Amygdala (tissue), 56 donors: ENCODE measurements at places on chromosomes 7 and 10.

GRCh38 chr10:49173201-49173772, 14.9 kb downstream of the TMEM273 start:
- no peak for DNase-seq

DNA sequence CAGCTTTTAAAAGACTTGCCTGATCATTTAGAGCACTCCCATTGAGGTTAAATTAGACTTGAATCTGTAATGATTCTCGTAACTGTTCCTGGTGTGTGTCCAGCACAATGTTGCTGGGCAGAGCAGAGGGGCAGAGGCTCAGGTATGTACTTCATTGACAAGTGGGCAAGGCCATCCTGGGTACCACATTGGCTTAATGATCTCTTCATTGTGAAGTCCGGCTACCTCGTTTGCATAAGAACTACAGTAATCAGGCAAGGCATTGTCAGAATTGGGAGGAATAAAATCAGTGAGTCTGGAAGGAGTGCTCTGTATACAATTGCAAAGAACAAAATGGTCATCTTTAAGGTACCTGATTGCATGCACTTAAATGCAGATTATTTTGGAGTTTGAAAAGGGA, 6.1 kb downstream of the RPS24 start:
- no peak for DNase-seq

DNA sequence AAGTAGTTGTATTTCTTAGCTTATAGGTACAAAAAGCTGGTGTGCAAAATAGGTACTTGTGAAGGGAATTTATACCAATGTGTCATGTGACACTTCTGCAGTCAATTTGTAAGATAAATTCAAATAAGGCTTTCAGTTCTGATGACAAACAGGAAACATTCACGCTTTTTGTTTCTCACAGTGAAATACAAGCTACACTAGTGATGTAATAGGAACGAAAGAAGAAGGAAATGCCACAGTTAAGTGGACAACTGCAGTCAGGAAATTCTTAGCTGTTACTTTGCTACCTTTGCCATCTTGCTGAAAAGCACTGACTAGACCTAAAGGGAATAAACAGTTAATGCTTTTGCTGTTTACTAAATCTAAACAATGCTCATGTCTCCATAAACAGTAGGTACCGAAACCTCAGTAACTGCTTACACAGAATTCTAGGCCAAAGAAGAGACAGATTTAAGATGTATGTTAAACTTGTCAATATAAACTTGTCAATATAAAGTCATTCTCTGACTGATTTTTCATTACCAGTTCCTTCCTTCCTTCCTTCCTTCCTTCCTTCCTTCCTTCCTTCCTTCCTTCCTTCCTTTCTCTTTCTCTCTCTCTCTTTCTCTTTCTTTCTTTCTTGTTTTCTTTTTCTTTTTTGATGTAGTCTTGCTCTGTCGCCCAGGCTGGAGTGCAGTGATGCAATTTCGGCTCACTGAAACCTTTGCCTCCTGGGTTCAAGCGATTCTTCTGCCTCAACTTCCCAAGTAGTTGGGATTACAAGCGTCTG, 10.1 kb downstream of the OTUD1 start:
- DNase-seq: no peak

DNA sequence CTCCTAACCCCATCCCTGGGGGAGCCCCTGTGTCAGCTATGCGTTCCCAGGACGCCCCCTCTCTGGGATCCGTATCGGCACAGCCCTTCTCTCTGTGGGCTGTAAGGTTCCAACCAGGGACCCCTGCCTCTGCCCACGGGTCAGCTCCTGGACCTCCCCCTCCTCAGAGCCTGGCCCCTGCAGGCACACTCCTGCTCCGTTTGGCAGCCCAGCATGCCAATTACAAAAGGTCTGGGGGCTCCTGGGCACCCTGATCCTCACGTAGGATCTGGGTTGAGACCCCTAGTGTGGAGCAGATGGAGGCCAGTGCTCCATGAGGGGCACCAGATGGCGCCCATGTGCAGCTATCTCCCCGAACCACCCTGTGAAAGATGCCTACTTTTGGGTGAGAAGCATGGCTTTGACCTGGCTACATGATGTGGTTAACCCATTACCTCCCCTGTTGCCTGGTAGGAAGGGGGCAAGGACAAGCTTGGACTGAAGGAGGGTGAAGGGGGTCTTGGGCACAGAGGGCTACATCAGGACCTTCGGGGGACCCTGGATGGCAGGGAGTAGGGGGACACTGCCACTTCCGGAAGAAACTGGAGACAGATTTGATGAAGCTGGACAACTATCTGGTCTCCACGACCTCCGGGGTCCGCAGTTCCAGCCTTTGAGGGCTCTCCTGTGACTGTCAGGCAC, 9.0 kb downstream of the TACR2 start:
- DNase-seq: no peak

GRCh38 chr10:121579656-121580055, 18.6 kb downstream of the FGFR2 start:
- no peak for DNase-seq

- DNase-seq: no peak
Measured at GRCh38 chr7:80924090-80924489, 5.2 kb upstream of the SEMA3C start.

DNA sequence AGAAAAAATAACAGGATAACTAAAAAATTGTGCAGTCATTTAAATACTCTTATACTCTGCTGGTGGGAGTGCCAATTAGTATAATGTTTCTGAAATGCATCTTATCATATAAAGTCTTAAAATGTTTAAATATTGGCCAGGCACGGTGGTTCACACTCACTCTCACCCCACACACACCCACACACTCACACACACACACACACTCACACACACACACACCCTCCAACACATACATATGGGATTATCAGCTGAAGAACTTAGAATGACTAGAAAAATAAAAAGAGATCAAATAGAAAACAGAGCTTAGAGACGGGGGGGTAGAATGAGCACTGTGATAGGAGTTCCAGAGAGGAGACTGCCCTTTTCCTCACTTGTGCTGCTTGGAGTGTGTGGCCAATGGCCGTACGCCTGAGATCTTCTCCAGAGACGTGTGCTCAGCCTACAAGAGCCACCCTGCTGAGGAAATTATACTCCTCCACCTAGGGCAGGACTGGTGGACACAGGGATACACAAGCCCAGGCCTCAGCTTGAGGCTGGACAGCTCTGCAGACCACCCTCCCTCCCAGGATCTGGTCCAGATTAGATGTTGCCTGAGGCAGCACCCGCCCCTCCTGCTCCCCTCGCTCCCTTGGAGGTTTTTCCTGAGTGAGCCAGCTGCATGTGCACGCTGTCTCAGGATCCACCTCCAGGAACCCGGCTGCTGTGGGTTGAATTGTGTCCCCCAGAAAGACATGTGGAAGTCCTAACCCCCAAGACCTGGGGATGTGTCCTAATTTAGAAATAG, 26.5 kb upstream of the PRKAG2 start:
- no peak for DNase-seq

GRCh38 chr10:18486438-18486837, 164.9 kb downstream of the NSUN6 start:
- no peak for DNase-seq

GRCh38 chr10:33253411-33253810, 81.1 kb downstream of the NRP1 start:
- no peak for DNase-seq

DNA sequence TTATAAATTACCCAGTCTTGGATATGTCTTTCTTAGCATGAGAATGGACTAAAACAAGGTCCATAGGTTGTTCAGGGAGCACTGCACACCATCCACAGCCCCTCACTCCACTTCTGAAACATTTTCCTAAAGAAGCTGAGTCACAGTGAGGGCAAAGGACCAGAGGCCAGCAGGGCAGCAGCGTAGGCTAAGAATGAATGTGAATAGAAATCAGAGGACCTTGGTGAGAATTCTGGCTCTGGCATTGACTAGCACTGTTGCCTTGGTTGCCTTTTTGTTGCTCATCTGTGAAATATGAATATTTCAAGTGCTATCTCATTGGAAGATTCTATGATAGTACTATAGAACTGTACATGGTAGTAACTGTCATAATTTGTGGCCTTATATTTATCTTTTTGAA, 41.7 kb upstream of the TOMM7 start:
- no peak for DNase-seq

GRCh38 chr7:26340476-26341018, 48.9 kb downstream of the SNX10 start:
- no peak for DNase-seq

DNA sequence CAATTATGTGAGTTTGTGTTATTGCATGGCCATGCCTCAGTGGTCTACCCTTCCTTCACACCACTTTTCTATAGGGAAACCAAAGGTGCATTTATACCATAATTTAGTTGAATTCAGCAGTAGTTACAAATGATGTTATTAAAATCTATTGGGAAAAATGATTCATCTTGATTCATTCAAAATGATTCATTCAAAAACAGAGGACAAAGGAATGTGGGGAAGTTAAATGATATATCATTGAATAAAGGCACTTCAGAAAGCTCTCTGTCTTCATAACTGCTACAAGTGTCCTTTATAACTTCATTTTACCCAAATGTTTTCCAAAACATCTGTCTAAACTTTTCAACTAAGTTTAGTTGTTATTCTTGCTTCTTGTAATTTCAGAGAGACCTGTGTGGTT, 722.9 kb downstream of the GRM8 start:
- DNase-seq: no peak

DNA sequence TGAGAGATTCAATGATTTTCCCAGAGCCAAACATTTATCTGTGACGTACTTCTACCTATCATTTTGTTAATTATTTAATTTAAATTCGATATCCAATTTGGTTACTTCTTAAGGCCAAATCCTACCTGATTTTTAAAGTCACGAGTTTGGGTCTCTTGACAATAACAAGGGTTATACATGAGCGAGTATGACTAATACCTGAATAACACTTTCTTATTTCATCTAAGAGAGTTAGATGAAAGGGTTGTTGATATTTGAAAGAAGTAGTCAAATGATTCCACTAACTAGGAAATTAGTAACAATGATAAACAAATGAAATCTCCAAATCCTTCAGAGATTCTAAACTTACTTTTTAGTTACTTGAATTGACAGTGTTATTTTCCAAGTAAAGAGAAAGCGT, 1086.9 kb downstream of the XPNPEP1 start:
- no peak for DNase-seq

DNA sequence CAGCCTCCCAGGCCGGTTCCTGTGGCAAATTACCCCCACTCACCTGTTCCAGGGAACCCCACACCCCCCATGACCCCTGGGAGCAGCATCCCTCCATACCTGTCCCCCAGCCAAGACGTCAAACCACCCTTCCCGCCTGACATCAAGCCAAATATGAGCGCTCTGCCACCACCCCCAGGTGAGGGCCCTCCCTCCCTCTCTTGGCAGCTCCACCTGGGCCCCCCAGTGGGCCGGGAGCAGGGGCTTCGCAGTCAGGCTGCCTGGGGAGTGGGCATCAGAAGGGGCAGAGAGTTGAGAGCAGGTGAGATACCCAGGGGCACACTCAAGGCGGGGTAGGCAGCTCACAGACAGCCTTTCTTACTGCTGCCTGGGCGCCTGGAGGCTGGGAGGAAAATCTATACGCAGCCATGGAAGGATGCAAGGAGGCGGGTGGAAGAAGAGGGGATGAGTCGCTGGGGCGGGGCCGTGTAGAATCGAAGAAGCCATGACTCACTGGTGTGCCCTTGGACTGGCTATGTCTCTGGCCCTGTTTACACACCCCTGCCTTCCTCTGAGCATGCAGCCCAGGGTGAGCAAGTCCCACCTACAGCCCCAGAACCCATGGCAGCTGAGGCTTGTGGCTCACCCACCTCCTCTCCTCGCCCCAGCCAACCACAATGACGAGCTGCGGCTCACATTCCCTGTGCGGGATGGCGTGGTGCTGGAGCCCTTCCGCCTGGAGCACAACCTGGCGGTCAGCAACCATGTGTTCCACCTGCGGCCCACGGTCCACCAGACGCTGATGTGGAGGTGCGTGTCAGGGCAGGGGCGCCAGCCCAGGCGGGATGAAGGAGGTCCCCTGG, 48.6 kb upstream of the PPIF start:
- DNase-seq: no peak

DNA sequence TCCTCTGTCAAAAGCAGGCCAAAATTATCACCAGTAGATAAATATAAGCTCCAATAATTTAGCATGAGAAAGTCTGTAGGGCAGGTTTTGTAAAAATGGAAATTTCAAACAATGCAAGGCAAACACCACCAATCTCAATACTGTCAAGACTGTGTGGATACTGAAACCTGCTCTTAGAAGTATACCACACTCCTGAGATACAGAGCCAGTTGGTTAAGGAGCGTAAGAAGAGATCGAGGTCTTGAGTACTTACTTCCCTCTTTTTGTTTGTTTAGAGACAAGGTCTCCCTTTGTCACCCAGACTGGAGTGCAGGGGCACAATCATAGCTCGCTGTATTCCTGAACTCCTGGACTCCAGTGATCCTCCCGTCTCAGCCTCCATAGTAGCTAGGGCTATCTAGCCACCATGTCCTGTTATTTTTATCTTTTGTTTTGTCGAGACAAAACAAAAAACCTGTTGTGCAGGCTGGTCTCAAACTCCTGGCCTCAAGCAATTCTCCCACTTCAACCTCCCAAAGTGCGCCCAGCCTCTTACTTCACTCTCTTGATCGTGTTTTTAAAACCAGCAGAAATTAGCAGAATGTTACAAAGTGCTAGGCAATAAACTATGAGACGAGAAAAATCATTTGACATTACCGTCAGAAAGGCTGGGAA, 205.7 kb downstream of the PARD3 start:
- no peak for DNase-seq

DNA sequence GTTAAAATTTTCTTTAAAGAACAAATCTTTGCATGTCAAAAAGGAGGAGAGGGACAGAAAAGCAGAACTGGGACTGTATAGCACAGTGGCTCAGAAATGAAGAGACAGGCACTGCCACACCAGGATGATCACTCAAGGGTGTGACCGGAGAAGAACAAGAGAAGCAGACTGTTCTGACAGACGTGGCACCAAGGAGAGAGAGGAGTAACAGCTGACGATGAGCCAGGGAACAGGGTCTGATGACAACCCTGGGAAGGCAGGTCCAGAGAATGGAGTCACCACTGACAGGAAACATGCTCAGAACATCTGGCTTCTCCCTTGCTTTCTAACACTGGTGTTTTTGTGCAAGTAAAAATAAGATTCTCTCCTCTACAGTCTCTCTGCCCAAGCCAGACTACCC, 14.6 kb upstream of the VAX1 start:
- no peak for DNase-seq

DNA sequence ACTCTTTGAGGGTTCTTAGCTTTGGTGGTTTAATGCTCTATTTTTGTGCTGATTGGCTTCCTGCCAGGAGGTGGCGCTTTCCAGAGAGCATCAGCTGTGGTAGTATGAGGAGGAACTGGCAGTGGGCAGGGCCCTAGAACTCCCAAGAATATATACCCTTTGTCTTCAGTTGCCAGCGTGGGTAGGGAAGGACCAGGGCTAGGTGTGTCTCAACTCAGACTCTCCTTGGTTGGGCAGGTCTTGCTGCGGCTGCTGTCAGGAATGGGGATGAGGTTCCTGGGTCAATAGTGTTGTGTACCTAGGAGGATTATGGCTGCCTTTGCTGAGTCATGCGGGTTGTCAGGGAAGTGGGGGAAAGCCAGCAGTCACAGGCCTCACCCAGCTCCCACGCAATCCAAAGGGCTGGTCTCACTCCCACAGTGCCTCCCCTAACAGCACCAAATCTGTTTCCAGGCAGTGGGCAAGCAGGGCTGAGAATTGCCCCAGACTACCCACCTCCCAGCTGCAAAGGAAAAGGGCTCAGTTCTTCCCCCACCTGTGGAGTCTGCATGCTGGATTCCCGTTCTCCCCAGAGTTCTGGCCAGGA, 191.5 kb downstream of the PHTF2 start:
- DNase-seq: no peak

- no peak for DNase-seq
Measured at GRCh38 chr7:18515067-18515466, 19.5 kb downstream of the HDAC9 start.
